ENCODE measurements at places on chromosomes 5 and 9.

- no peak for DNase-seq
These were observed 185.6 kb upstream of the DMRT1 start for GRCh38 chr9:655875-656274.

DNA sequence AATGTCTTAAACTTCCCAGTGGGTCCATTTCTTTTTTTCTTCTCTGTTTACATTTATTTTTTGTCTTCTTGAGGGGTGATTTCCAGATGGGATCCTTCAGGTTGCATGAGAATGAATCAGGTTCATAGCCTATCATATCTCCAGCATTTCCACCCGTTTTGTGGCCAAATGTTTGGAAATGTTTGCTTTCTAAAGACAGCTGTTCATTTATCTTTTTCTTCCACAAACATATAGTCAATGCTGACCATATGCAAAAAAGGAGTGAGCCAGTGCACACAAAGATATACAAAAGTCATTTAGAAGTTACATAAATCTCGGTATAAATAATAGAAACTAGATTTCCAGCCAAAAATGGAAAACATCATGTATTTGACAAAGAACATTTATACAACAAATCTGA lies 71.6 kb upstream of the STC2 start:
- DNase-seq: no peak

GRCh38 chr5:8784692-8785091 lies 761.2 kb downstream of the SEMA5A start:
- DNase-seq: no peak

- DNase-seq: no peak
These were observed 60.5 kb downstream of the SNX18 start for GRCh38 chr5:54577937-54578653.

DNA sequence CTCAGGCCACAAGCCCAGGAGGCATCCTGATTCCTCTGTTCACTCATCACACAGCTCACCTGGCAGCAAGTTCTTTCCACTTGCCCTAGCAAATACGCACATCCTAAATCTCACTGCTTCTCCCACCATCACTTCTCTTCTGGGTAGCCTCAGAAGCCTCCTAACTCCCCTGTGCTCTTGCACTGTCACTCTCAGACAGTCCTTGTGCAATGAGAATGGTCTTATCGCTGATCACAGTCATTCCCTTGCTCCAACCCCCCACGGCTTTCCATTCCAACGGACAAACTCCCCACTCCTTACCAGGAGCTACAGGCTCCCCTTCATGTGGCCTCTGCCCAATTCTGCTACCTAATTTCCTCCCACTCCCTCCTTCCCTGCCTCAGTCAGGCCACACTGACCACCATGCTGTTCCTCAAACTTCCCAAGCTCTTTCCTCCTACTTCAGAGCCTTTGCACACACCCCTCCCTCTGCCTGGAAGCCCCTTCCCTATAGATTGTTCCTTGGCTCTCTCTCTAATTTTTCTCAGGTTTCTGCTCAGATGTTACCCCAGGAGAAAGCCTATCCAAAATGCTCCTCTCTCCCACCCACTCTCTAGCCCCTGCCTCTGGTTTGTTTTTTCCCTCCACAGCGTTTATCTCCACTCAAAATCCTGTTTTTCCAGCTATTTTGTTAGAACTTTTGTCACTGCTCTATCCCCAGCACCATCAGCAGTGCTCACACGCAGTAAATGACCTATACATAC lies 34.1 kb upstream of the TNFAIP8 start:
- DNase-seq: no peak

DNA sequence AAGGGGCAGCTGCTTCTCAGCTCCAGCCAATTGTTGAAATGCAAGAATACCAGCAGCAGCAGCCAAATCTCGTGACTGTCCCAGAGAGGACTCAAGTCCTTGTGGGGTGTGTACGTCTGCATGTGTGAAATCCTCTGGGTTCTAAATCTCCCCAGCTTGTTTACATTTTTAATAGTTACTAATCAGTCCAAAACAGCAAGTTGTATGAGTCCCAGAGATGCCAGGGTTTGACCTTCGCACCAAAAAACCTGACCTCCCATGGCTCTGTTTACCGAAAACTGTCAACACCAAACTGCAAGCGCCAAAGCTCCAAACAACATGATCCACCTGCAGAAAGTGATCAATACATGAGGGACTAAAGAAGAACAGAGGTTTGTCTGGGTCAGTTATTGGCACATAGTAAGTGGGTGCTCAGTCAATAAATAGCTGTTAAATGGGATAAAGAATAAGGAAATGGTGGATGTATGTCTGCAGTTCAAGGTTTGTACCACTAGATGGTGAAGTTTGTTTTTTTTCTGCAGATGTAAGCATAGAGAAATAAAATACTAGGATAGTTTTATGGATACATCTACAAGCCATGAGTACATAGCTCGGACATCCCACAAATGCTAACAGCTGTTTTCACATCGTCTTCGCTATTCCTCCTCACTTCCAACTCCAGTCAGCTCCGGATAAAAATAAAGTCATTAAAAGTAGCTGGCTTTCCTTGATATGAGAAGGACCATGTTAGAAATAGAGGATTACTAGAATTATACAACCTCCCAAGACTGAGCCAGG lies 85.3 kb upstream of the ADRB2 start:
- DNase-seq: peak; percentile 77

GRCh38 chr9:135334953-135335460 lies 144.6 kb upstream of the PPP1R26 start:
- DNase-seq: no peak

- DNase-seq: no peak
These were observed 97.7 kb downstream of the AK8 start for GRCh38 chr9:132780230-132781007.

DNA sequence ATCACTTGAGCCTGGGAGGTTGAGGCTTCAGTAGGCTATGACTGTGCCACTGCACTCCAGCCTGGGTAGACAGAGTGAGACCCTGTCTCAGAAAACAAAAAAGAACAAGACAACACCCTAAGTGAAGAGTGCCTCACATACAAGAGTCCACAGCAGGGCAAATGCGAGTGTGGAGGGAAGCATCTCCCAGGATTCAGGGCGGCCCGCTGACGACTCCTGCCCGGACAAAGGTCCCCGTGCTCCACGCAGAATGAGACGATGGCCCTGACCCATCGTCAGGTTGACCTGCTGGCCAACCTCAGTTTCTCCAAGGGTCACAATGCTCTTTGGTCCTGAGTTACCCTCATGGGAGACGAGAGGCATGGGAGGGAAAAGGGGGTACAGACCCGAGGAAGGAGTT lies 18.3 kb downstream of the MRNIP start:
- DNase-seq: no peak

- DNase-seq: no peak
These were observed 35.4 kb upstream of the TUT7 start for GRCh38 chr9:86389628-86390027.

DNA sequence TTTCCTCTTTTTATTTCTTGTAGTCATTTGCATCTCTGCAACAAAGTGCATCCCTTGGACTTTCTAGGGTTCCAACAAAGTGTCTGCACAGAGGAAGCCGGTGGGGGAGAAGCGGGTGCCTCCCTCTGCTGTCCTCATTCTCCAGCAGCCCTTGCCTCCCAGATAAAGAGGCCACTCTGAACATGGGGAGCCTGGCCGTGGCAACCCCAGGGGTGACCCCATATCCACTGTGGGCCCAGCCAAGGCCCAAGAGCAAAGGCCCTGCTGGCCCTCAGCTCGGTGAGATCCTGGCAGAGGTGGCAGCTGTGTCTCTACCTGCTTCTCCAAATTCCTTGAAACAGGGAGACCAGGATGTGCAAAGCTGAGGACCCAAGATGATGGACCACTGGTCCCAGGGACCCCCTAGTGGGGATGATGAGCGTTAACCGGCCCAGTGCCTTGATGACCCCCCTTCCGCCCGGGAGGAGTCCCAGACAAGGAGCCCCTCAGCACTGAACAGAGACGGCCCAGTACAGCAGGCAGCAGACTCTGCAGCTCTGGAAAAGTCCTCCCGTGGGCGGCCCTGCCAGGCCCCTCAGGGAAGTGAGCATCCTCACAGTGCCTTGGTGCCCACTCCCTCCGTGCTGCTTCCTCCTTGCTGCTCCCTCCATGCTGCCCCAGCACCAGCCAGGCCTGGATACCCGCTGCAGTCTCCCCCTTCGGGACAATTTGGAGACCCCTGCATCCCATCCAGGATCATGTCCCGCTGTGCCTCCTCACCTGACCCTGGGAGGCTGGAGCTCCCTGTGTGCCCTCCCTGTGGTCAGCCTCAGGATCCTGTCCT lies 62.5 kb downstream of the MRPL36 start:
- no peak for DNase-seq

DNA sequence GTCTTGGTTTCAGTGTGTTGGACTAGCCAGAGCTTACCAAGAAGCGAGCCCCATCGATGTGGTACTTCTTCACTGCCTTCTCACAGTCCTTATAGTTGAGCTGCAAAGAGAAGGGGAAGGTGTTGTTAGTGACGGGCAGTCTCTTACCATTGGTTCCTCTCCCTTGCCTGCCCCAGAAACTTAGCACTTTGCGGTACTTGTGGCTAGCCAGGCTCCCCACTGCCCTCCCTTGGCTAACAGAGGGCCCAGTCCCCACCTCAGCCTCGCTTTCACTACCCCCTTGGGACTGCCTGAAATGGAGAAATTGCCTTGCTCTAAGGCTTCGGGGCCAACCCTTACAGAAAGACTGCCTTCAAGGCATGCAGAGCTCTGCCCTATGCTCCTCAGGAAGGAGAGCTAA lies 4.3 kb downstream of the LCP2 start:
- DNase-seq: no peak

- DNase-seq: no peak
These were observed 316.2 kb downstream of the CWC27 start for GRCh38 chr5:65084795-65085515.

DNA sequence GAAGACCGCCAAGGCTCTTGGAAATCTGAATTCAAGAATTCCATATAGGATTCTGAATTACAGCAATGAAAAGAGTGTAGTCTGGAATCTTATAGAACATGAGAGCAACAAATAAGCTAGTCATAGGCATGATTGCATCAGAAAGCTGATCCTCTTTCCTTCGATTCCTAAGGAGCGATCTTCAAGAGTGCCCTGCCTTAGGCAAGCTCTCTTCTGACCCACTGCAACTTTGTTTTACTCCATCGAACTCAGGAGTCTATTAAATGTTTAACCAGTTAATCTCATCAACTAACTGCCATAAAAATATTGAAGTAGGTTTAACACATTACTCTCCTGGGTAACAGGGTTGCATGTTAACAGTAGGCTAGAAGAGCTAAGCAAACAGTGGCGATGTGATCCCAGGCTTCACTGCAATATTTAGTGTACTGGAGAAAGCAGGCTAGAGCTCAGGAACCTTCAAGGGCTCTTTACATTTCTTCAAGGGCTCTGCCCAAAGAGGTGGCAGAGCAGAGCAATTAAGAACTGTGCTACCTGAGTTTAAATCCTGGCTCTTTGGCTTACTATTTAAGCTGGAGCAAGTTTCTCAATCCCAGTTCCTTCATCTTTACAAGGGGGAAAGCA lies 146.3 kb downstream of the RORB start:
- no peak for DNase-seq

DNA sequence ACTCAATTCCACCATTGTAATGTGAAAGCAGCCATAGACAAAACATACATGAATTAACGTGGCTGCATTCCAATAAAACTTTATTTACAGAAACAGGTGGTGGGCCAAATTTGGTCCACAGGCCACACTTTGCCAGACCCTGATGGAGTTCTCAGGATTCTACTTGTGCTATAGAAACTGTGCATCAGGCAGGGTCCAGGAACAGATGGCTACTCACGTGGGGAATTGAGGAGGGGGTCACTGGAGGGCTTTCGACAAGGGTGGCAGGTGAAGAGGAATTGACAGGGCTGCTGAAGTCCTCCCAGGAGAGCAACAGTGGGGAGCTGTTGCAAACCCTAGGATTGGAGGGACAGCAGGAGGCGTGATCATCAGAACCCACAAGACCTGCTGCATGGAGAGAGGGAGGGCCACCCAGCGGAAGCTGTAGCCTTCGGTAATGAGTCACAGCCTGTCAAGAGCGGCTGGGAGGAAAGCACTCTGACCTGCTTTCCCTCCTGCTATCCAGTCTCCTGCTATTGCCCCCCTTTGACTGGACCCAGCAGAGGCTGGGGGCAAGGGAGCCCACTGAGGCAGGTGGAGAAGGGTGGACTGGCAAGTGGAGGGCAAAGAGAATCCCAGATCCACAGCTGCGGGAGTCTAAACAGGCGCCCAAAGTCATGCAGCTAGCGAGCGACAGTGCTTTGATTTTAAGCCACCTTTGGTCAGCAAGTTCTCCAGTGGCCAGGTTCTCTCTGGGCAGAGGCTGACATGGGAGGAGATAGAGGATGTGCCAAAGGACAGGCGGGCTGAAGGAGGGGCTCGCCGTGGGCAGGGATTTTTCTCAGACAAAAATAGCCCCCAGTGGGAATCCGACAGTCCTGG lies 138.3 kb upstream of the SMIM23 start:
- no peak for DNase-seq

DNA sequence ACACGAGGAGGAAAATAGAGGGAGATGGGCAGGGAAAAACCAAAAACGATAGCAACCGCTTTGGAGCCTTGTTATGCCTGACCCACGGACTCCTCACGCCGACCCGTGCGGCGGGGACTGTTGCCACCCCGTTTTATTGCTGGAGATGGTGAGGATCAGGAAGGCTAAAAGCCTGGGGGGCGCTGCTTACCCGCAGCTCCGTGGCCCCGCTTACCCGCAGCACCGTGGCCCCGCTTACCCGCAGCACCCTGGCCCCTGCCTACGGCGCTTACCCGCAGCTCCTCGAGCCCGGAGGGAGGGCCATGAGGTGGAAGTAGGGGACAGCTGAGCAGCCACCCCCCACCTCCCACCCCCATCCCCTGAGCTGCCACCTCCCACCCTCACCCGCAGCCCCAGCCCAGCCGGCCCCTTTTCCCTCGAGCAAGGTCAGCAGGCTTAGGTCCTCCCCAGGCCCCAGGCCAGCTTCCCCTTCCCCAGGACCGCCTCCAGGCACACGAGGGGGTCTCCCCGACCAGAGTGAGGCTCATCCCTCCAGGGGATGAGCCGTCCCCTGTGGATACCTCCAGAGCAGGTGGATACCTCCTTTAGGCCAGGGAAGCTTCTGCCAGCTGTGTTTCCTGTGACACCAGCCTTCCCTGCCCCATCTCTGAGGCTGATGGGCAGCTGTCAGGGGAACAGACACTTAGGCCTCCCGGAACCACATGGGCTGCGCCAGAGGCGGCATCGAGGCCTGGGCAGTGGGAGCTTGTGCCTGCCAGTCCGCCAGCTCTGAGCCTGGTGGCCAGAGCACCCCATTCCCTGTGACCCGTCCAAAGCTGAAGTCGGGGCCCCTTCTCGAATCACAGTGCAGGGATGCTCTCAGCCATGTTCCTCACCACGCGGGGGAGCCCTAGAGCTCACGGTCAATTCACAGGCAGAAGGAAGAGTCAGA lies 92.3 kb downstream of the LMX1B start:
- DNase-seq: no peak
